ENCODE measurements at places on chromosomes 4 and X.
A peak's percentile ranks its signal among the peaks of the same experiment; 100 is the strongest.

GRCh38 chr4:79854856-79855502, 218.1 kb downstream of the ANTXR2 start:
- no peak for DNase-seq

DNA sequence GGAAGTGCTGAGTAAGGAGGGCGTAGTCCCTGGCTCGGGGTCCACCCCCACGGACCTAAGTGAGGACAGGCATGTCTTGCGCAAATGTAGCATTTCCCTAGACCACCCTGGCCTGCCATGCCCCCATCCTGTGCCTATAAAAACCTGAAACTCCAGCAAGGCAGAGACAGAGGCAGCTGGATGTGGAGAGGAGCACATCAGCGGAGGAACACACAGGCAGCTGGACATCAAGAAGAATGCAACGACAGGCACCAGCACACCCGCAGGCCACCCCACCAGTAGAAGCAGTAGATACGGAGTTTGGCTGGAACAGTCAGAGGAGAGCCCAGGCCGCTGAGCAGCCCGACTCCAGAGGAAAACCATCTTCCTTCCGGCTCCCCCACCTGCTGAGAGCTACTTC, 345.9 kb downstream of the FSTL5 start:
- DNase-seq: no peak

- peak; percentile 0 for DNase-seq
Measured at GRCh38 chr4:173013232-173013930, 155.2 kb upstream of the GALNT7 start.

- no peak for DNase-seq
Measured at GRCh38 chr4:182802621-182803020, 114.6 kb downstream of the DCTD start.

- no peak for DNase-seq
Measured at GRCh38 chrX:122866532-122866931, 317.5 kb upstream of the GRIA3 start.

- DNase-seq: no peak
Measured at GRCh38 chr4:116401293-116401692, 684.1 kb downstream of the TRAM1L1 start.

DNA sequence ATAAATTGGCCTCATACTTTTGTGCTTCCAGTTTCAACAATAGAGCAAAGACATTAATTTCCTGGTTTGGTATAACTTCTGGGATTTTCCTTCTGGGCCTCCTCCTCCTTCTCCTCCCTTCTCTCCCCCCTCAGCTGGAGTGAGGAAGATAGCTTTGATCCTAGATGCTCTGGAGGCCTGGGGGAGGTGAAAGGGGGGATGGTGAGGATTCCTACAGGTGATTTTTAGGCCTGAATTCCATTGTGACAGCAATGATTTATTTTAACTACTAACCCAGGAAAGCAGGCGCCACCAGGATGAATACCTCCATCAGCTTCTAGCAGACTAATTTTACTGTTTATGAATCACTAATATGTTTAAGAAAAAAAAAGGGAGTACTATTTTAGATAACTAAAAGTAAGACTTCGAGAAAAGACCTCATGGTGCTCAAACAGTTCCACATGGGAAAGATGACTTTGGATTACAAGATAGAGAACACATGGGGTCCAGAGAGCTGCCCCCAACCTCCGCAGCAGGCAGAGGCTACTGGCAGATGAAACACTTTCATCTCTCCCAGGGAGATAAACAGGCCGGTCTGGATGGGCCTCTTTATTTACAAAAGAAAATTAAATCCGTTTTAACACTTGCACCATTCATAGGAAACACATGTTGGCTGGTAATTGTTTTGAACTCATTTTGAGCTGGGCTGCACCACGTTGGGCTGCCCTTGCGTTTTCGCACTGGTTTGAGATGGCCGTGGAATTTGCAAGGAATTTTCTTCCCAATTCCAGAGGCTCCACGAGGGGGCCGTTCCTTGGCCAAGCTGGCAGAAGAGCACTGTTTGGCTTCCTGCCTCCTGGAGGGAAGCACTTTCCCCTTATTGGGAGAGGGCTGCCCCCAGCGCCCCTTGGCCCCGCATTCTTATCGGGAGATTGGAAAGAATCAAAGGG, 125.1 kb upstream of the STX18 start:
- no peak for DNase-seq

GRCh38 chr4:77815636-77816035, 3.5 kb downstream of the CNOT6L start:
- no peak for DNase-seq

DNA sequence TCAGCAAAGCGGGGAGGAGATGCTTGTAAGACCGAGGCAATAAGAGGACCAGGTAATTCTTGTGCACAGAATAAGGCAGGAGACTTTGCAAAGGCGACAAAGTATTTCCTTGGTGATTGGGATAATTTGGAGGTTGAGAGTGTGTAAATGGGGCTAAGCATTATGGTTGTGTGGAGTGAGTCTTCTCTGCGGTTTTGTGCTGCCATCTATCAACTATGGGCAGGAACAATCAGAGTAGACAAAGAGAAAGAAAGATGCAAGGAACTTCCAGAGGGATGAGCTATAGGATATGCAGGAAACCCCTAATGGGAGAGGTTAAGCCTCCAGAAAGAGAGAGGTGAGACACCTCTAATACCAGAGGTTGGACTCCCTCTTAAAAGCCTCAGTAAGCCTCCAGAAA, 339.8 kb downstream of the PAPSS1 start:
- no peak for DNase-seq

- DNase-seq: no peak
Measured at GRCh38 chr4:153521999-153522801, 56.0 kb downstream of the TMEM131L start.

DNA sequence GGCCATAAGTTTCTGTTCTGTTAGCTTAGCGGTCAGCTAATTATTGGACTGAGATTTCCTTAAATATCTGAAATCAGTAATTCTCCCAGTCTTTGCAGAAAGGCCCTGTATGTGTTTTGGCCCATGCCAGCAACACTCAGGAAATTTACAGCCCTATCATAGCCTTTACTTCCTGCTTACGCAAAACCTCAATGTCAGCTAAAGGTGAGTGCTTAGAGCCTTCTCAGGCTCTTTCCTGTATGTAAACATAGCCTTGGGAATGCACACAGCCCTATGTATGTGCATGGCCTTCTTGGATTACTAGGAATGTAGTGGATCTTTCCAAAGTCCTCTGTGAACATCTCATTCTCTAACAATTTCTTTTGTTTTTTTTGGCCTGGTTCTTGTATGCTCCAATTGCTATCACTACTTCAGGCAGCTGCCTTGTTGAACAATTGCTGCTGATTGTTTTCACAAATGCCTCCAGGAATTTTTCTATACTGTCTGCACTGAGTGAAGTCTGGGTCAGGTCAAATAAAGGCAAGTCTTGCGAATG, 200.0 kb downstream of the PPP1R2C start:
- DNase-seq: no peak

- DNase-seq: peak; percentile 77
Measured at GRCh38 chrX:21839334-21840192, at the start of gene MBTPS2. Gene MBTPS2 (plus strand): TSS chrX:21839617. CDS start chrX:21839735, 118 bp downstream.

- DNase-seq: no peak
Measured at GRCh38 chr4:40800064-40800463, 50.3 kb downstream of the NSUN7 start.

DNA sequence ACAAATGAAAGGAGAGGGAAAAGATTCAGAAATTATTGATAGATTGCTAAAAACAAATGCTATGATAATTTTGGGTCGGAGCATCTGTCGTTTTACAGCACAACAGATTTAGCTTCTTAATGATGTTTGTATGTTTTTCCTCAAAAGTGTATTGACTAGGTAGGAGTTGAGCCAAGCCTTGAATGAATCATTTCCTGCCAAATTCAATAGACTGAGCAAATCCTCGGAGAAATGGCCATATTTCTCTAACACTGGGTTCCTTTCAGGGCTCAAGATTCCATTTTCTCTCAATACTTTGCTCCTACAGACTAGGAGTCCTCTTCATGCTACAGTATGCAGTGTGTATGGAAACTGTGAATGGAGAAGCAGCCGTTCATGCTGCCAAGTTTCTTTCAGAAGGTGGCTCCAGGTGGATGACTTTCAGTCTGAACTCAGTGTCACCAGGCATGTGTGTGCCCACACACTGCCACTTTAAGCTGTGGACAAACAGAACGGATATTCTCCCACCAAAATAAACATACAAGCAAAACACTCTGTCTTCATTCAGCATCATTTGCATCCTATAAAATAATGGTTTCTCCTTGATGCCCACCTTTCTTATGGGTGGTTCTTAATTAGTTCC, 146.0 kb downstream of the TBL1X start:
- no peak for DNase-seq

DNA sequence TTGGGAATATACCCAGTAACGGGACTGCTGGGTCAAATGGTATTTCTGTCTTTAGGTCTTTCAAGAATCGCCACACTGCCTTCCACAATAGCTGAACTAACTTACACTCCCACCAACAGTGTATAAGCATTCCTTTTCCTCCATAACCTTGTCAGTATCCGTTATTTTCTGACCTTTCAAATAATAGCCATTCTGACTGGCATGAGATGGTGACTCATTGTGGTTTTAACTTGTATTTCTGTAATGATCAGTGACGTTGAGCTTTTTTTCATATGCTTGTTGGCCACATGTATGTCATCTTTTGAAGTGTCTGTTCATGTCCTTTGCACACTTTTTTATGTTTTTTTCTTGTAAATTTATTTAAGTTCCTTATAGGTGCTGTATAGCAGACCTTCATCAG, 81.2 kb downstream of the ADAM29 start:
- DNase-seq: no peak

DNA sequence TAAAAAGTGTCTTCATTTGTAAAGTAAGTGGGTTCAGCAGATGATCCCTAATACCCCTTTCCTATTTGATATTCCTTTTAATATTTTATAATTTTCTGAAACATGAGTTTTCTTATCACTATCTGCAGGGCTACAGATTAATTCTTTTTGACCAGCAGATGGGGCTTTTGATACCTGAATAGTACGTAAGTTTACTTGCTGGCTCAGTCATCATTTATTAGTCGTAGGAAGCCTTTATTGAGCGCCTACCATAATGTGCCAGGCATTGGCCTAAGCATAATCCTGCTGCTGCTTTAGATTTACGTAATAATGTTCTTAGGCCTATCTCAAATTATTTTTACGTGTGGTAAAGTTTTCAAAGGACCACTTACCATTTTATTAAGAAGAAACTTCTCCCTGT, 33.1 kb downstream of the OSTC start:
- DNase-seq: no peak

GRCh38 chr4:180512801-180513475, 1730.3 kb upstream of the TENM3 start:
- DNase-seq: no peak

DNA sequence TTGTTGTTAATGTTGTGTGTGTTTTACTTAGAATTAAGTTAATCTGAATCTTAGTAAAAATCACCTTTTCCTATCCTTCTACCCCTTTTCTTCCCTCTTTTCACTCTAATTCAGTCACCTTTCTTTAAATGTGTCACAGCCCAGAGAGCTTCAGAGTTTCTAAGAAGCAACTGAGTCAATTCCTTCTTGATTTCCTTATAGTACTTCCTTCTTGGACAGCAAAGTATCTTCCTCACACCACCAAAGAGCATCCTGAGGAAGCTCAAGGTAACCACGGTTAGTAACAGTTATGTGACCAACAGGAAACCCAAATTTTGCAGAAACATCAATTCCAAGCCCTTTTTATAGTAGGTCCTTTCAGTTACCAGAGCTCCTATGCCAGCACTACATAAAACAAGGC, 243.2 kb upstream of the BMP3 start:
- DNase-seq: no peak

DNA sequence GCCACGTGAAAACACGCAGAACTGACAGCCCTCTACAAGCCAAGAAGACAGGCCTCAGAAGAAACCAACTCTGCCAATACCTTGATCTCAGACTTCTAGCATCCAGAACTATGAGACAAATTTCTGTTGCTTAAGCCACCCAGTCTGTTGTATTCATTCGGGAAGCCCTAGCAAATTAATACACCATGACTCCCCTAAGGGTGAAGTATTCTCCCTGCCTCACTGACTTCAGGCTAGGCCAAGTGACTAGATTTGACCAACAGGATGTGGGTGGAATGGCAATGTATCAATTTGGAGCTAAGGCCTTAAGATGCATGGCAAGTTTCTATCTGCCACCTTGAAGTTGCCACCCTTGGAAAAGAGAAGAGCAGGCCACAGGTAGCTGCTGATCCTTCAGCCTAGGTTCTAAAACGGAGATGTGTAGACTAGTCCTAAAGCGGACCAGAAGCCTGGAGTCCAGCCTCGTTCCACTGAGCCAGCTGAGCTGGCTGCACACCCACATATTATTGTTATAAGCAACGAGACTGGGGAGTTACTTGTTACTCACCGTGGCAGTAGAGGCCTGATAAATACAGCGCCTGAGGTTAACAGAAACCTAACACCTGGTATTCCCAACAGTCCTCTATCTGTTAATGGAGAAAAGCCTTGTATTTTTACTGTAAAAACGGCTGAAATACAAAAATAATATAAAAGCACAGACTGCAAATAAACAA, 16.4 kb downstream of the SCARB2 start:
- DNase-seq: no peak

DNA sequence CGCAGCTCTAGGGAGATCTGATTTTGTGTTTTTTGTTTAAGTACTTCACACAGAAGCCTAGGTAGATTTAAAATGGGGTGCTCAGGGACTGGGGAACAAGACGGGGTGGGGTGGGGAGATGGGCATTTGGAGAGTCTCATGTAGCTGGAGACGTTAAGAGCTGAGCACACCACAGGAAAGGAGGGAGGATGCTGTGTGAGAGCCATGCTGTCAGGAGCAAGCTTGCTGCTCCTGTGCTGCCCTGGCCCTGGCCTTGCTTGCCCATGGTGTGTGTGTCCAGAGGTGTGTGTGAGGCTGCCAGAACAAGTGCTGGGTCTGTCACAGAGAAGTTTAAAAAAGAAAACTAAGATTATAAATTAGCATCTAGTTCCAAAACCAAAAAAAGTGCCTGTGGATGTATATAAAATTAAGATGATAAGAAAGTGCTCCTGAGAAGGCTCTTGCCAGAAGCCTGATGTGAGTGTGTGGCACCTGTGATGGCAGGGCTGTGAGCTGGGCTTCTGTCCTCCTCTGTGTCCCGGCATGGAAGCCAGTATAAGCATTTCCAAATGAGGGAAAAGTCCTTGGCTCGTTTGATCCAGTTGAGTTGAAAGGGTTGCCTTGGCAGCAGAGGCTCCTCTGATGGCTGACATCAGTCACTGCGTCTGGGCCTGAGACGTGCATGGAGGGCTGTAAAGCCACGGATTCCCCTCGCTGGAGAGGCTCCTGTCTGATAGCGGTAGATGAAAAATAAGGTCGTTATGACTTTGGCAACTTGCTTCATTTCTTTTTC, 63.5 kb downstream of the NELFA start:
- no peak for DNase-seq

DNA sequence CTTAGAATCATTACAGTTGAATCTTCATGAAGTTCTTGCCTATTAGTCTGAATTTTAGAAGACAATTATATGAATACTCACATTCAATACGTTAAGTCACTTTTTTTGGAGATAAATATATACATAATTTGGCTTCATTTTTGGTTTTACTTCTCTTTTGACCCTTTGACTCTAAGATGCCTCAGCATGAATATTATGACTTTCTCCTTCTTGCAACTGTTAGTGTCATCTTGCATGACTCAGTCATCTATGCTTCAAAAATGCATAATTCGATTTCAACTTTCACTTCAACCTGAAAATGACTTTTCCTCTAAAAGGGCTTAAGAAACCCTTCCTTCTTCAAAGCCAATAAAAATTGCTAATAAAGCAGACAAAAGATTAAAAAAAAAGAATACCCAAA, 1427.5 kb downstream of the ADGRL3 start:
- no peak for DNase-seq

Measured in C1 segment of cervical spinal cord (tissue), 14 donors.